HFFc6 (cell line): ENCODE measurements at places on chromosomes 3 and 15. TPM values are rescaled to one million over a fixed set of nuclear protein-coding genes. Genes with fewer than 3 reads are reported as not detected.

DNA sequence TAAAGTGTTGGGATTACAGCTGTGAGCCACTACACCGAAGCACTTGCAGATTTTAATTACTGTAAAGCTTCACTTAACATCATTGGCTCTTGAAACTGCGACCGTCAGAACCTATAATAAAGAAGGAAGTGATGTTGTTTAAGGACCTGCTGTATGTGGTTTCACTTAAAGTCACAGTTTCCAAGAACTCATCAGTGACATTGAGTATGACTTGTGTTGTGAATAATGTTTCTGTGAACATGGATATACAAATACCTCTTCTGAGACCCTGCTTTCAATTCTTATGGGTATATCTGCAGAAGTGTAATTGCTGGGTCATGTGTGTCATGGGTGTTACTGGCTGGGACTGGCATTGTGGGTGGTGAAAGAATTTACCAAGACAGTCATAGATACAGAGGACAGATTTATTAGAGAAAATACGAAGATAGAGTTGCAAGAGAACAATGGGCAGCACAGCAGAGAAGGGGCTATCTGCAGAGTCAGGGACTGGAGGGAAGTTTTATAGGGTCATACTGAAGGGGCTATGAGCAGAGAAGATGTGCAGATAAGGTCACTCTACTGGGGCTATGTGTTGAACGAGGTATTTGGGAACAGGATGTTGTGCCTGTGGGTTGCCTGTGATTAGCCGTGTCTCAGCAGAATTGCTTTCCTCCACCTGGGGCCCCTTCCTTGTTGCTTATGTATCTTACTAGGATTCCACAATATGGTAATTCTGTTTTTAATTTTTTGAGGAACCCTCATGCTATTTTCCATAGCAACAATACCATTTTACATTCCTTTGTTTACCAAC lies 4.5 kb downstream of the NDUFB5 start:
- H3K4me3 ChIP-seq: no peak overlapping the region
- H3K27me3 ChIP-seq: peaks cover 6% of the 10 kb centered on the region; the same call in 1 of the 2 replicates

GRCh38 chr15:98787936-98788757 lies 139.8 kb downstream of the IGF1R start:
- H3K36me3 ChIP-seq: no peaks in the 10 kb centered on the region
- peak overlapping the region; percentile 38 for H3K4me3 ChIP-seq
- H3K27ac ChIP-seq: peak overlapping the region; percentile 63
- DNase-seq: no peak

DNA sequence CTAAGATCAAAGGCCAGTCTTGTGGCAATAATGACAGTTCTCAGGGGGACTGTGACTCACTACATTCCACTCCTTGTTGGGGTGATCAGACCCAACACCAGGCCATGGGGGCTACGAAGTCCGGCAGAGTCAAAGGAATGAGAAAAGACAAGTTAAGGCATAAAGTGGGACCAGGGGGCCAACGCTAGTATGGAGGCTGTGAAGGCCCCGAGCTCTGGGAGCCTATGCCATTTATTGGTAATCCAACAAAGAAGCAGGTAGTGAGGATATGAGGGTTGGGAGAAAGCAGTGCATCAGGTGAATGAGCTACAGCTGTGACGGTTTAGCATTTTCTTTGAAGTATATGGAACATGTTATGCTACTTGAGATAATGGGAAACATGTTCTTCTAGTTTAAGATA lies 104.4 kb upstream of the C2CD4B start:
- peaks cover 19% of the 10 kb centered on the region for H3K36me3 ChIP-seq
- no peak overlapping the region for H3K4me3 ChIP-seq
- no peak overlapping the region for H3K27ac ChIP-seq
- no peaks in the 10 kb centered on the region; the same call in none of the 2 replicates for H3K27me3 ChIP-seq

DNA sequence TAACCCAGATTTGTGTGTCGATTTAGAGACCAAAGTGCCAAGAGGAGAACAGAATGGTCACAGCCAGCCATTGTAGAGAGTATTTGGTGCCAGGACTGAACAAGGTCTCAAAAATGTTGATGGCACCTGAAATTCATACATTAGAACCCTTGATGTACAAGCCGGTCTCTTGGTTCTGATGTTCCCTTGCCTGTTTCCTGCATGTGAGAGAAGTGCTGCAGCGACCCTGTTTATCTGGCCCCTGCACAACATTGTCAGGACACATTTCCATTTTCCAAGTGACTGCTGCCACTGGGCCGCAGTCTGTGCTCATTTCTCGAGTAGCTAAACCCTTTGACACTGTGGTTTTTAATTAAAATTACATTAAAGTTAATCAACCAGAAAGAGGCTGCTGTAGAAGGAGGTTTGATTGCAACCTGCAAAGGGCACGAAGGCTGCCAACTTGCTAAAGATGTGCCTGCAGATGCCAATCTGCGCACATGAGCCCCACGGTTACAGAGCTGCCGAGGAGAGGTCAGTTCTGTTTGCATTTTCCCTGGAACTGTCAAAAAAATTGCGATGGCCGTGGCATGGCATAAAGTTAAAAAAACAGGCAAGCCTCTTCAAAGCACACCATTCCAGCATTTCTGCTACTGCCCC lies 136.4 kb upstream of the CMC1 start:
- no peak overlapping the region for H3K4me3 ChIP-seq
- H3K4me1 ChIP-seq: no peaks in the 10 kb centered on the region
- no peaks in the 10 kb centered on the region for H3K36me3 ChIP-seq
- 0 out of 2 replicates have a peak, but pooled peaks cover 3% of the 10 kb centered on the region for H3K27me3 ChIP-seq

TMEM158 gene
- 28.6 to 76.9 TPM (median 38.7 TPM) in 3 replicates for total RNA-seq

GRCh38 chr15:89680282-89680873 lies 1.2 kb upstream of the PLIN1 start:
- peak; percentile 40 for DNase-seq
- peaks cover 7% of the 10 kb centered on the region; the same call in 1 of the 2 replicates for H3K36me3 ChIP-seq
- H3K27me3 ChIP-seq: peaks cover 2% of the 10 kb centered on the region; the same call in 1 of the 2 replicates
- H3K4me3 ChIP-seq: no peak overlapping the region
